Mammary microvascular endothelial cell (primary cell): ENCODE measurements at places on chromosomes 1 and 21. TPM values are rescaled to one million over a fixed set of nuclear protein-coding genes. Genes with fewer than 3 reads are reported as not detected.

TRIM58 gene
- 0.33 and 0.34 TPM in 2 replicates for total RNA-seq

TMPRSS2 gene
- not detected in 2 replicates for total RNA-seq

CD48 gene
- total RNA-seq = not detected in 2 replicates

PGBD5 gene
- not detected in 2 replicates for total RNA-seq

GBP6 gene
- total RNA-seq = not detected in 2 replicates

XPR1 gene
- total RNA-seq = 15.8 and 18.8 TPM in 2 replicates

NPR1 gene
- total RNA-seq = 14.5 and 15.3 TPM in 2 replicates

WNT9A gene
- total RNA-seq = 0.05 and 0.20 TPM in 2 replicates

MRPS21 gene
- 44.3 and 55.1 TPM in 2 replicates for total RNA-seq

UQCRH gene
- total RNA-seq = 475 and 523 TPM in 2 replicates

FLG2 gene
- total RNA-seq = not detected in 2 replicates

ACTN2 gene
- not detected in 2 replicates for total RNA-seq

GSTM1 gene
- total RNA-seq = 19.1 and 24.0 TPM in 2 replicates

KCNE2 gene
- not detected in 2 replicates for total RNA-seq

AMPD1 gene
- total RNA-seq = not detected in 2 replicates

KIF1B gene
- 22.5 and 26.8 TPM in 2 replicates for total RNA-seq

C8B gene
- total RNA-seq = not detected in 2 replicates

WDR64 gene
- not detected in 2 replicates for total RNA-seq

KRTAP11-1 gene
- not detected in 2 replicates for total RNA-seq

SLC35F3 gene
- not detected in 2 replicates for total RNA-seq

FCRL6 gene
- total RNA-seq = not detected in 2 replicates

NHLH1 gene
- total RNA-seq = 0.13 TPM in 1 of 2 replicates, not detected in the other

HIVEP3 gene
- 1.7 and 2.7 TPM in 2 replicates for total RNA-seq

ANGPTL1 gene
- total RNA-seq = not detected in 2 replicates

RGS13 gene
- total RNA-seq = not detected in 2 replicates

ATP1A1 gene
- total RNA-seq = 266 and 278 TPM in 2 replicates

RHOU gene
- total RNA-seq = 0.94 and 1.1 TPM in 2 replicates

MSH4 gene
- total RNA-seq = 0.05 and 0.13 TPM in 2 replicates
